ENCODE measurements at places on chromosomes 7 and 10.
A peak's percentile ranks its signal among the peaks of the same experiment; 100 is the strongest.

GRCh38 chr7:14403587-14403986, 414.1 kb upstream of the ETV1 start:
- DNase-seq, result no peak

DNA sequence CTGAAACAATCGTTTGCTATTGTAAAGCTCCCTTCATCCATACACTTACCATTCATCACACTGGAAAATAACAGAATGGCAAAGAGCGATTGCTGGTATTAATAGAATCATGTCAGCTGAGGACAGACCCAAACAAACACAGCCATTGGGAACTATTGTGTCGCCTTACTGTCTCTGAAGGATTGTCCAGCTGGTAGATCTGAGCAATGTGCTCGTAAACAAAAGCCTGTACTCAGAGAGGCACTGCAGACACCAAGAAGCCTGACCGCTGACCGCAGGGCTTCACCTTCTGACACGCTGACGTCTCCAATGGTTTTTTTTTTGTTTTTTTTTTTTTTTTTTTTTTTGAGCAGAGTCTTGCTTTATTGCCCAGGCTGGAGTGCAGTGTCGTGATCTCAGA, 151.0 kb upstream of the FRMD4A start:
- DNase-seq, result peak; percentile 28

DNA sequence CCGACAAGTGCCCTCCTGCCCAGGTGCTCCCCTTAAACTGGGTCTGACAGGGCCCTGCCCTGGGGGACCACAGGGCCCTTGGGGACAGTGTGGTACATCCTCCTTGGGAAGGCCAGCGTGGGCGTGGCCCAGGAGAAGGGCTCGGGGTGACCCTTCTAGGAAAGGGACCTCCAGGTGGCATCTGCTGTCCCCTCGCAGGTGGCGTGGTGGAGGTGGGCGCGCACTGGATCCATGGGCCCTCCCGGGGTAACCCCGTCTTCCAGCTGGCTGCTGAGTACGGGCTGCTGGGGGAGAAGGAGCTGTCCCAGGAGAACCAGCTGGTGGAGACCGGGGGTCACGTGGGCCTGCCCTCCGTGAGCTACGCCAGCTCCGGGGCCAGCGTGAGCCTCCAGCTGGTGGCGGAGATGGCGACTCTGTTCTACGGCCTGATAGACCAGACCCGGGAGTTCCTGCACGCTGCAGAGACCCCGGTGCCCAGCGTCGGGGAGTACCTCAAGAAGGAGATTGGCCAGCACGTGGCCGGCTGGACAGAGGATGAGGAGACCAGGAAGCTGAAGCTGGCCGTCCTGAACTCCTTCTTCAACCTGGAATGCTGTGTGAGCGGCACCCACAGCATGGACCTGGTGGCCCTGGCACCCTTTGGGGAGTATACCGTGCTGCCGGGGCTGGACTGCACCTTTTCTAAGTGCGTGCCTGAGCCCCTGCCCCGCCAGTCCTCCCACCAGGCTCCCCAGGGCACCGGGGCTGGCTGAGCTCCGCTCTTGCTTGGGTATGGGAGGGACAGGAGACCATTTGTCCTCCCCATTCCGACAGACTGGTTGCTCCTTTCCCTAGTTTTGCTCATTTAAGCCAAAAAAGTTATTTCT, 972 bp downstream of the PAOX start:
- no peak for DNase-seq

DNA sequence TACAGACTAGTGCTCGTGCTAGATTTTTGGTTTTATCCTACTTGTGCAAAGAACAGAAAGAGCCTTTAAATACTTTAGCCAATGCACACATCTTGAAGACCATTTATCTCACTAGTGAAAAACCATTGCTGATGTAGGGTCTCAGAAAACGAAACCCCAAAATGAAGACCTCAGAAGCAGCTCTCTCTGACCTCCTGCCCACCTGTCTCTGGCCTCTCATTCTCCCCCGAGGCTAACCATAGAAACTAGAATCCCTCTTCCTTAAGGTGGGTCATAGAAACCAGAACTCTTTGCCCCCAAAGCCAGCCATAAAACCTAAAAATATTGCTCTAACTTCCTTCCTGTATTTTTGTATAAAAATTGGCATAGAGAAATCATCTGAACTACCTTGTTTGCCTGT, 112.2 kb downstream of the KIF20B start:
- no peak for DNase-seq

DNA sequence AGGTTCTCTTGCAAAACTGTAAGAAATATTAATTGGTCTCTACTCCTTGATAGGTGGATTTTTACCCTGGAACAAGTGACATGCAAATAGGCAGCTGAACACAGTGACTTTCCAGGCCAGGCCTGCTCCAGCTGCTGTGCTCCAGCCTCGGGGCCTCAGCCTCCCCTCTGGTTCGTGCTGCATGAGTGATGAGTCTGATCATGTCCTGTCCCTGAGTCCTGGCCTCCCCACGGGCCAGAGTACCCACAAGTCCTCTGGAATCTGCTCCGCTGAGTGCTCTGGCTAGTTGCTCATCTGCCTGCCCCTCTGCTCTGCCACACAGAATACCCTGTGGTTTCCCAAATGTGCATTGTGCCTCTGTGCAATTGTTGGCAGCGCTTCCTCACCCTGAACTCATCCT, 80.1 kb upstream of the PDZD8 start:
- no peak for DNase-seq

DNA sequence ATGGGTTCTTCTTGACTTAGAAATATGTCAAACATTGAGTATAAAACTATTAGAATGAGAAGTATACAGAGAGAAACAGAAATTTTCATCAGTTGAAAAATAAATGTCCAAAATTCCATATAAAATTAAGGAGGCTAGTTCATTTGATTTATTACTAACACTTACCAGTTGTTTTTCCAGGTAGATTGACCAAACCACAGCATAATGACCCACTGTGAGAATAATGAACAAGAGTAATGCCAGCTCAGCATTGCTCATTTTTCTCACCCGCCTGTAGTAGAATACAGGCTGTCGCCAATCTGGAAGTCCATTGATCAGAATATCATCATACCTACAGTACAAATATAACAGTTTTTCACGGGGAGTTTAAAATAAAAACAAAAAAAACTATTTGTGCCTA, 82.9 kb downstream of the DNAJC1 start:
- DNase-seq, result no peak

DNA sequence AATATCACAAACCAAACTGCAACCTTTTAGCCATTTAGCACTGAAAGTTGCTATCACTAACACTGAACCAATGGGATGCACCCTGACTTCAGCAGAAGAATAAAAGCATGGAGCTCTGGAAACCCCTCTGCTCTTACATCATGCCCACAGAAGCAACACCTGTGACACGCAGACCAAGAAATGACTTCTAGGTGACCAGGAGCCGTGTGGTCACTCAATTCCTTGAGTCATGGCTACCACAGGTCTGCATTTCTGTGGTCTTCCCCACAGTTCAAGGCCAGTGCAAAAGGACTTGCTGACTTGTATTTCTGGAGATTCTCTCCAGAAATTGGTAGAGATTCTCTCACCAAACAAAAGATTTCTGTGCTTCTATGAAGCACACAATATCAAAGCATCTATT, 38.3 kb downstream of the NRCAM start:
- DNase-seq, result no peak

DNA sequence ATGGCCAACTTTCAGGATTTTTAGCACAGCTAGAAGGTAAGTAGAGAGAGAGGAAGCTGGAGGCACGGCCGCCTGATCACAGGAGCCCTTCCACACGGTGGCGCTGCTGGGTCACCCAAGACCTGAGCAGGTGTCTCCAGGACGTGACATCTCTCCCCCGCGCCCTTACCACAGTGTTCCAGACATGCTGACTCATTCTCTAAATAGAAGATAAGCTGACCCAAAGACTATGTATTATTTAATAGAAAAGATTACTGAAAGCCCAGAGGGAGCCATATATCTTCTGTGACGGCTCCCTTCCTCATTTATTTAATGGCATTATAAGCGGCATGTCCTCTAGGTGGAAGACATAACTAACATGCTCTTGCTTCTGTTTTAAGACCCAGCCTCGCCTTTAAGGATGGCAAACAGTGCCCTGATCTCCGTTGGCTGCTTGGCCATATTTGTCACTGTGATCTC, 26.0 kb upstream of the MALSU1 start:
- DNase-seq, result no peak

- no peak for DNase-seq
Observed at GRCh38 chr10:95544783-95545500, 16.2 kb downstream of the SORBS1 start.

DNA sequence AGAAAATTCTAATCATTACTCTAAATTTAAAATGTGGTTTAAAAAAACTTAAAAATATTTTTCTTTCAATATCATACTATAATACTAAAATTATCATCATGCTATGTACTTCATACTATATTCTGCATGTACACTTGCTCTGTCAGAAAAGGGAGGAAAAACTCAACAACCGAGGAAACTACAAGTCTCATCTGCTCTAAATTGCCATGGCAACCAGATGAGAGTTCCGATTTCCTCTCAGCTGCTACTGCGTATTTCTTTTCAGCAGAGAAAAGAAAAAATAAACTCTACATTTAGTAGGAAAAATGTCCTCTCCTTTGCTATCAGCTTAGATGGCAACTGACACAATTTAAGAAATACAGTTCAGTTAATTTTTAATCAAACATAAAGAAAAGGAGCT, 178.9 kb downstream of the SRPK2 start:
- DNase-seq, result no peak

GRCh38 chr10:84478151-84478550, 149.8 kb downstream of the CCSER2 start:
- no peak for DNase-seq

DNA sequence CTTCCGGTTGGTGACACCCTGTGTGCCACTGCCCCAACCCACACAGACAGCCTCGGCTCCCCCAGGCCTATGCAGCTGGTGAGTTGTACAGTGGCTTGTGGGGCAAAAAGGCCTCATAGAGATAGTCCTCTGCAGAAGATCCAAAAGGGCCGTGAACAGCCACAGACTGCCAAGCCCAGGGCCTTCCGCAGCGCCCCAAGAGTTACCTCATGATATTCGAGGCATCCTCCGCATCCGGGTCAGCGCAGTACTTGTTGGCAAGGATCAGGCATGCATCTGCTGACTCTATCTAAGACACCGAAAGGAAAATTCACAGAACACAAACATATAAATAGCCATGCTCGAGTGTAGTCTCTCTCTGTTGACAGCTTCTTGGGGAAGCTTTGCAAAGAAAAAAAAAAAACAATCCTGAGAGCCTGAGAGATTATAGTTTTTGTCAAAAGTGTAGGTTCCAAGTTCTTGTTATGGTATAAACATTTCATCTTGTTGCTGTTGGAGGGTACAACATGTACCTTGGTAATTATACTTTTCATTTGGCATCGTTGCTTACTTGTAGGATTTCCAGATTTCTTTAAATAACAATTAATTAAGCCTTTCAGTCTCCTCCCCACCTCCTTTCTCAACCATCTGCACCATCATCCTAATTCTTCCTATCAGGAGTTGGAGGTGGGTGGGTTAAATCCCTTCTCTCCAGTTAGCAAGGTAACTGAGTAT, 553.0 kb downstream of the KCNMA1 start:
- DNase-seq, result no peak

- no peak for DNase-seq
Observed at GRCh38 chr10:14947268-14947667, 6.6 kb downstream of the DCLRE1C start.

DNA sequence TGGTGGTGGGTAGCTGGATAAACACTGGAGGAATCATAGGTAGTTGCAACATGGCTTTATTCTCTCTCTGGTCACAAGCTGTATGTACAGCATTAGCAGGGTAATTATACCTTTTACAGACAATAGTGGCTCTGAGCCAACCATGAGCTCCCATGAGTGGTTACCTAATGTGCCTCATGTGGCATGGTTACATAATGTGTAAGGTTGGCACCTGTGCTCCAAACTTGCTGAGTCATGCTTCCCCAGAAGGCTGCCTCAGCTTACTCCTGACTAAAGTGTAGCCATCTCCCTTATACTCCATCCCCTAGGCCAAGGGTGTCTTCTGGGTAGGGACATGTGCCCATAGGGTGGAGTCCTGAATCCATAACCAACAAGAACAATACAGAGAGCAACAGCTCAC, 345.3 kb upstream of the SEMA3C start:
- DNase-seq, result no peak

- no peak for DNase-seq
Observed at GRCh38 chr7:71482284-71482683, 350.3 kb downstream of the GALNT17 start.

DNA sequence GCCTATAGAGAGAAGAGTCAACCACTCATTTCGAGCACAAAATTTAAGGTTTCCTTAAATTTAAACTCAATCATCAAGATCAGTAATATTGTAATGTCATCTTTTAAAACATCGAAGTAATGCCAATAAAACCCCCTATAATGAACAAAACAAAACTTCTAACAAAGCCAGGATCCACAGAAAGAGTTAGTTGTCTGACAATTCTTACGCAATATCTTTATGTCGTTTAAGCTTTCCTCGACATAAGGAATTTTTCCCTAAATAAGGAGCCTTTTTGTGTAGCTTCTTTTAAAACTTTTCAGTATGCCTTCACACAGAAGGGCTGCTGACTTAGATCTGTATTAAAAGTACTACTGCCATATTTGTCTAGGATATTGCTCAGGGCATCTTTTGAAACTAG, 7.5 kb downstream of the EBLN1 start:
- no peak for DNase-seq

DNA sequence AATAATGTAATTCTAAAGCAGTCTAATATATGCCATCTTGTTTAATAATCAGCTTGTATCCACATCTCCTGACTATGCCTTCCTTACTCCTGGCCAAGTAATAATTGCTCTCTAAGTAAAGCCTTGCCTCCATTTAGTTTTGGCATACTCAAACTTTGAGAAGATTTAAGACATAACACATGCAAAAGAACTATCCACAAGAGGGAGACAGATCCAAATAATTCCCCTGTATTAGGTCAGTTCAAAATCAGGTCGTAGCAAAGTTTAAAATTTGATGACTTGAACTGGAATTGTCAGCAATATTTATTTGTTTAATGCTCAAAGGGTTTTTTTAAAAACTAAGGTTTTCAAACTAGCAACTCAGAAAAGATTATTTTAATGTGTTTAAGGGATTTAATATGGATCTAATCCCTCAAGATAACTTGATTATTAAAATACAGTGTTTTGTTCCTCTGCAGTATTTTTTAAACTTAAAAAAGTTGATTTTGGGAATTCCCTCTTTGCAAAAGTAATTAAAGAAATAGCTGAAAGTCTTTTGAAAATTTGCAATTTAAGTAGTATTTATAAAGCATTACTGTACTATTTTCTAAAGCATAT, 95.3 kb downstream of the HDAC9 start:
- no peak for DNase-seq

DNA sequence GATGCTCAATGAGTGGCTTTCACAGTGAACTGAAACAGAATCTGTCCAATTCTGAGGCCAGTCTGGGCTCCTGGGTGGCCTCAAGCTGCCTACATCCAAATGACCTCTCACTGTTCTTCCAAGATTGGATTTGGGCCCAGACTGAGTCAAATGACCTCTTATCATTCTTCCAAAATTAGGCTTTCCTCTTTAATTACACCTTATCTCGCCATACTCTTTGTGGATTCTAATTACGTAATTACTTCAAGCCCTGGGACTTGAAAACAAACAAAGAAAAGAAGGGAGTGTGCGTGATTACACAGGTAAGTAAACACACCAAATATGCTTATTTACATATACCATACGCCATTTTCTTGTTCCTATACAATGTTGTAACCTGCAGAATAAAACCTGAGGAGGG, 18.8 kb downstream of the SORBS1 start:
- DNase-seq, result no peak

Data from hypothalamus (tissue), 51 donors.